Mesendoderm (in vitro differentiated cells): ENCODE measurements at places on chromosomes 3 and 15.
A peak's percentile ranks its signal among the peaks of the same experiment; 100 is the strongest.

DNA sequence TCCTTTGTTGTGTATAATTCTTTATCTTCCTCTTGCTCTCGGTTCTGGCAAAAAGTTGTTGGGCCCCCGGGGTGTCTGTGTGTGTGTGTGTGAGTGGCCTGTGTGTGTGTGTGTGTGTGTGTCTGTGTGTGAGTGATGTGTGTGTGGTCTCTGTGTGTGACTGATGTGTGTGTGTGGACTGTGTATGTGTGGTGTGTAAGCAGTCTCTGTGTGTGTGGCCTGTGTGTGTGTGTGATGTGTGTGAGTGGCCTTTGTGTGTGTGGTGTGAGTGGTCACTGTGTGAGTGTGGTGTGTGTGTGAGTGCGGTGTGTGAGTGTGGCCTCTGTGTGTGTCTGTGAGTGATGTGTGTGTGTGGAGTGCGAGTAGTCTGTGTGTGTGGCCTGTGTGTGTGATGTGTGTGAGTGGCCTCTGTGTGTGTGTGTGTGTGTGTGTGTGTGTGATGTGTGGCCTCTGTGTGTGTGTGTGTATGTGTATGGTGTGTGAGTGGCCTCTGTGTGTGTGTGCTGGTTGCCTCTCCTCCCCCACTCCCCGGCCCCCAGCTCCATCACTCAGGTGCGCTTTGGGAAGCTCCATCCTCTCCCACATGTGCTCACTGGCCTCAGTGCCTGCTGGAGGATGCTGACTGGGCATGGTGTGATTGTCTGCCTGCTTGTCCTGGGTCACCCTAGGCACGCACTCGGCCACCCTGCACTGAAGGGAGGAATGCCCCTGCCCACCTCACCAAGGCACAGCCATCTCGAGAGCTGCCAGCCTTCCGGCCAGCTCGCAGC lies 8.8 kb downstream of the LINGO1 start:
- H3K27ac ChIP-seq: no peak overlapping the region
- DNase-seq: peak; percentile 62
- H3K4me3 ChIP-seq: no peak overlapping the region
- H3K36me3 ChIP-seq: no peaks in the 10 kb centered on the region

- peaks cover 3% of the 10 kb centered on the region for H3K4me1 ChIP-seq
- H3K27ac ChIP-seq: no peak overlapping the region
- no peaks in the 10 kb centered on the region for H3K36me3 ChIP-seq
- DNase-seq: no peak
- no peaks in the 10 kb centered on the region for H3K27me3 ChIP-seq
Observed at GRCh38 chr3:186257866-186258265, 104.2 kb downstream of the DGKG start.

DNA sequence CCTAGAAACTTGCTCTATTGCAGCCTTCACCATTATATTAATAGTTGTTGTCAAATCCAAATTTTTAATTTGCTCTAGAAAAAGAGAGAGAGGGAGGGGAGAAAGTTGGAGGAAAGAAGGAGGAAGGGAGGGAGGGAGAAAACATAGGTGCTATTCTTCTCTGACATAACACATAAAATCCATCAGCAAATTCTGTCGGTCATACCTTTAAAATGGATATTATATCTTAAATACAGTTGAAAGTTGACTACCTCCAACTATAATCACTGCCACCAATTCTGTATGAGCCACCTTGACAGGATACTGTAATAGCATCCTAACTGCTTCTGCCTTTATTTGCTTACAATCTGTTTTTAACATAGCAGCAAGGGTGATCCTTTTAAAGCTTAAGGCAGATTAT lies 314.7 kb upstream of the ALCAM start:
- no peak overlapping the region for H3K27ac ChIP-seq
- no peaks in the 10 kb centered on the region for H3K27me3 ChIP-seq
- no peak for DNase-seq
- H3K36me3 ChIP-seq: no peaks in the 10 kb centered on the region
- no peaks in the 10 kb centered on the region for H3K4me1 ChIP-seq

DNA sequence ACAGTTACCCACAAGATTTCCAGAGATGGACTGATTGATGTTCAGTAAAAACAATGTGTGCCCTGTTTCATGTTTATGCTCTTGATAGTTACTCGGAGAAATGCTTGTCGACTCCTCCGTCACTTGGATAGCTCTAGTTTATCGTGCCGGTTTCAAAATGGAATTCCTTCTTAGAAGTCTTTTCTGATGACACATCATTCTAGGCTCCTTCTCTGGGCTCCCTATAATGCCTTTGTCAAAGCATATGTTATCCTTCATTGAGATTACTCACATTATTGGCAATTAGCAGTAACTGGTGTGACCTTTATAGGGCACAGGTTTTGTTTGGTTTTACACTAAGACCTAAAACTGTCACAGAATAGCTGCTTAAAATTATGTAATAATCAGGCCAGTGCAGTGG lies 201.8 kb downstream of the CNTN6 start:
- H3K4me3 ChIP-seq: no peak overlapping the region
- H3K27me3 ChIP-seq: no peaks in the 10 kb centered on the region
- H3K4me1 ChIP-seq: peaks cover 2% of the 10 kb centered on the region
- no peak overlapping the region for H3K27ac ChIP-seq

DNA sequence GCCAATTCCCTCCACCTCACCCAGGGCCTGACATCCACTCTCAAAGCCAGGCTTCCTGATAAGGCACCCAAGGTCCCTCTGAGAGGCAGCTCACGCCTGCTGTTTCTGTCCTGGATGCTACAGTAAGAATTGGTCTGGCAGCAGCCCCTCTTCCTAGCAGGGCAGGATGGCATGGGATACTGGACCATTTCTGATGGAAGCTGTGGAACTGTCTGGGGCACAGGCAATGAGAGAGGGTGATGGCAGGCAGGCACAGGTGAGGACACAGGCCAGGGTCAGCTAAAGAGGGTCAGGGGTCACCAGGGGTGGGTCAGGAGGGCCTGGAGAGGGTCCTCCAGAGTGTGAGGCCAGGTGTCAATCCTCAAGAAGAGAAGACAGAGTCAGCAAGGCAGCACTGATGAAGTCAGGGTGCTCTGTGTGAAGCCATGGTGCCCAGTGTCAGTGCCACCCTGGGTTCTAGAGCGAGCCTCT lies 41.9 kb upstream of the SLC41A3 start:
- H3K27me3 ChIP-seq: no peaks in the 10 kb centered on the region
- no peak overlapping the region for H3K4me3 ChIP-seq
- H3K27ac ChIP-seq: no peak overlapping the region

DNA sequence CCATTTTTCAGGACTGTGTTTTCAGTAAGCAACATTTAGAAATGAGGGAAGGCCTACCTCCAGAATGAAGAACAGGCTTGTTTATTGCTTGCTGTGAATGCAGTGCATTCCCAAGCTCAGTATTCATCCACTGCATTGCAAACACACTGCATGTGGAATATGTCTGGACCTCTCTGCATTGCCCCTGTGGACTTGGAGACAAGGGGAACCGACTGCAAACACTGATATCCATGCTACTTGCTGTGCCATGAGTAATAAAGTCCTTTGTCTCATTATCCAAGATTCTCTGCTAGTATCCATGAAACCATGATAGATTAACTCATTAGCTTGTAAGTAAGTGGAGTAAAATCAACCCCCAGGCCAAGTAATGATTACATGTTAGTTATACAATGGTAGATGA lies 301.2 kb upstream of the NR2E3 start:
- H3K27ac ChIP-seq: no peak overlapping the region
- no peak overlapping the region for H3K4me3 ChIP-seq
- no peak for DNase-seq
- no peaks in the 10 kb centered on the region for H3K27me3 ChIP-seq
- no peaks in the 10 kb centered on the region for H3K36me3 ChIP-seq
- no peaks in the 10 kb centered on the region for H3K4me1 ChIP-seq

DNA sequence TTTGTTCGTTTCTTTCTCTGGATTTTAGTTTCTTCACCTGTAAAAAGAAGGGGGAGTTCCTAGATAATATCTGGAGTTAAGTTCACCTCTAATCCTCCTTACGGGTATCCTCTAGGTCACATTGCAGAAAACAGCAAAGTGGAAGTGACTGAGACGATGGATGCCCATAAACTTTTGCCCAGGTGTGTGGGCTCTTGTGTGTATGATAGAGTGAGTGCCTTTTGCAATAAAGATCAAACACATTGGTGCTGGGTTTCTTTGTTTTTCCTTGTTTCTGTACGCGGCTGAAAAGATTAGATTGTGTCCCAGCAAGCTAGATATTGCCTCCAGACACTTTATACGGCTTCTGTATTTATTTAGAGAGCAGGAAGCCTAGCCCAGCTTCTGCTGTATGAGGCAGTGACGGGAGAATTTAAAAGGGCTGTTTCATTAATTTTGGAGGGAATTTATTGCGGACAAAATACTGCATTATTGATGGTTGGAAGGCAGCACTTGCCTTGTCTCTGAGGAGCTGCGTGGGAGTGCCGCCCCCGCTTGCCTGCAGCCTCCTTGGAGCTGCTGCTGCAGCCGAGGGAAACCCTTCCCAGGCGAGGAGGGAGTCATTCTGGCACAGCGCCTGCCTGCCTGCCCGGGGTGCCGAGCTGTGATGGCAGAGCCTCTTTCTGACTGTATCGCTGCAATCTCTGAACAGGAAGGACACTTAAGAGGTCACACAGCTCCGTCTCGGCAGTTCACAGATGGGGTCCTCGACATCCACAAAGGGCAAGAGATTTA lies 38.5 kb downstream of the PYDC2 start:
- H3K27ac ChIP-seq: no peak overlapping the region
- H3K4me1 ChIP-seq: no peaks in the 10 kb centered on the region
- no peaks in the 10 kb centered on the region for H3K27me3 ChIP-seq
- DNase-seq: no peak
- H3K4me3 ChIP-seq: no peak overlapping the region
- H3K36me3 ChIP-seq: no peaks in the 10 kb centered on the region

GRCh38 chr3:194536871-194537637 lies 50.3 kb upstream of the ATP13A3 start:
- DNase-seq: no peak
- no peaks in the 10 kb centered on the region for H3K36me3 ChIP-seq

DNA sequence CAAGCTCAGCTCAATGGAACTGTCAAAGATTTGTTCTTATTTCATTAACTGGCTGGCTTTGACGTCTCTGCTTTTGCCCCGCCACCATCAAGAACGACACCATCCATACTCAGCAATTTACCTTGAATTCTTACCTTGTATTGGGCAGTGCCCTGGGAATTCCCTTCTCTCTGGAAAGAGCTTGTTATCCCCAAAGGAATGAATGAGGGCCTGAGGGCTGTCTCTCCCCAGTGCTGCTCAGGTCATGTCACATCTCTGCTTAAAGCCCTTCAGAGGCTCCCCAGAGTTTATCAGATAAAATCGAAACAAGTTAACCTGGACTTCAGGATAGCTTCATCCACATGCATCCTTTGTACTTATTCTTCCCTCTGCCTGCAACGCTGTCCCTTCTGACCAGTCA lies 5.9 kb upstream of the WNT5A start:
- no peak overlapping the region for H3K4me3 ChIP-seq
- no peak for DNase-seq
- H3K36me3 ChIP-seq: no peaks in the 10 kb centered on the region
- H3K27ac ChIP-seq: no peak overlapping the region
- H3K4me1 ChIP-seq: peaks cover 3% of the 10 kb centered on the region
- H3K27me3 ChIP-seq: no peaks in the 10 kb centered on the region

- no peak overlapping the region for H3K4me3 ChIP-seq
- no peak overlapping the region for H3K27ac ChIP-seq
- no peaks in the 10 kb centered on the region for H3K27me3 ChIP-seq
Observed at GRCh38 chr3:67719333-67719732, 64.9 kb upstream of the SUCLG2 start.

DNA sequence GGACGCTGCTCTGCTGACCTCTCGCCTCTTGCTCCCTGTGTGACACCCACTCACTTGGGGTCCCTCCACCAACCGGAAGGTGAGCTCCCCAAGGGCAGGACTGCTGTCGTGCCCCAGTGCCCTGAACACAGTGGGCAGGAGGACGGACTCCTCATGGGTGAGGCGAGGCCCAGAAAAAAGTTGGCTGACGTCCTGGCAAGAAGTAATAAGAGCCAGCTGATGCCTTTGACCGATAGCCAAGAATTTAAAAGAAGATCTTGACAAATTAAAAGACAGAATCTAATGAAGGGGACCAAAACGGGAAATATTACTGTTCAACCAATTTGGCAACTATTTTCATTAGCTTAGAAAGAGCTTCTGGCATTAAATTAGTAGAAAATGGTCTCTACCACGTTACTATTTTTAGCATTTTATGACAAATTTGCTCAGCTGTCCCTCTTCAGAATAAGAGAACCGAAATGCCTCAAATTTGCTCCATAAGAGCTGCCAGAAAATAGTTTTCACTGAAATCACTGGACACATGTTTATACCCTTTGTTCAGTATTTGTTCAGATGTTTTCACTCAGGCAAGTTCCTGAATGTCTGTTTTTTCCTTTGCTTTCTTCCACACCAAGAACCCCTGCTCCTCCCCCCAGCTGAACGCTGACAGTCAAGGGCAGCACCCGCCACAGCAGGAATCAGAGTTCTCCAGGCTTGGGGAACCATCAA lies 60.5 kb downstream of the XXYLT1 start:
- H3K27ac ChIP-seq: no peak overlapping the region
- H3K36me3 ChIP-seq: no peaks in the 10 kb centered on the region
- peaks cover 4% of the 10 kb centered on the region for H3K4me1 ChIP-seq
- H3K4me3 ChIP-seq: no peak overlapping the region
- DNase-seq: no peak

GRCh38 chr3:171374661-171375285 lies 85.4 kb downstream of the TNIK start:
- H3K27ac ChIP-seq: no peak overlapping the region
- H3K4me1 ChIP-seq: peaks cover 21% of the 10 kb centered on the region
- peak; percentile 83 for DNase-seq

- no peaks in the 10 kb centered on the region for H3K36me3 ChIP-seq
- H3K4me1 ChIP-seq: no peaks in the 10 kb centered on the region
- no peak overlapping the region for H3K4me3 ChIP-seq
- peak; percentile 64 for DNase-seq
Observed at GRCh38 chr3:115208066-115208750, 61.1 kb upstream of the ZBTB20 start.

GRCh38 chr3:143155756-143156155 lies 36.2 kb downstream of the CHST2 start:
- DNase-seq: no peak
- H3K36me3 ChIP-seq: no peaks in the 10 kb centered on the region
- no peaks in the 10 kb centered on the region for H3K4me1 ChIP-seq
- no peaks in the 10 kb centered on the region for H3K27me3 ChIP-seq
- H3K4me3 ChIP-seq: no peak overlapping the region

DNA sequence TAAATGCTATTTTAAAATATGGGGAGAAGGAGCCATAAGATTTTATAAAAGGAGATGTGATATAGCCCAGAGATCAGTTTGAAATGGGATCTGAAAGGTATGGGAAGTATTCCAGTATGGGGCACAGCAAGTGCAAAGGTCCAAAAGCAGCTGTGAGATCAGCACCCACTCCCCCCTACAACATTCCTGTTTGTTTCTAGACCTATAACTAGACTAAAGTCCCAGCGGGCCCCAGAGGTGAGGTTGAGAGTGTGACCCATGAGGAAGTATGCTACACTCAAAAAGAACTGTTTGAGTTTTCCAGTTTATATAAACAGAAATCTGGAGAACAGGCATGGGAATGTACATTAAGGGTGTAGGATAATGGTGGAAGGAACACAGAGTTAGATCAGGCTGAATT lies 152.5 kb downstream of the TBC1D5 start:
- H3K4me3 ChIP-seq: no peak overlapping the region
- H3K27ac ChIP-seq: no peak overlapping the region
- no peaks in the 10 kb centered on the region for H3K4me1 ChIP-seq
- no peaks in the 10 kb centered on the region for H3K27me3 ChIP-seq
- H3K36me3 ChIP-seq: no peaks in the 10 kb centered on the region
